Erythroblast (primary cell): ENCODE measurements at places on chromosomes 6 and 20.

DNA sequence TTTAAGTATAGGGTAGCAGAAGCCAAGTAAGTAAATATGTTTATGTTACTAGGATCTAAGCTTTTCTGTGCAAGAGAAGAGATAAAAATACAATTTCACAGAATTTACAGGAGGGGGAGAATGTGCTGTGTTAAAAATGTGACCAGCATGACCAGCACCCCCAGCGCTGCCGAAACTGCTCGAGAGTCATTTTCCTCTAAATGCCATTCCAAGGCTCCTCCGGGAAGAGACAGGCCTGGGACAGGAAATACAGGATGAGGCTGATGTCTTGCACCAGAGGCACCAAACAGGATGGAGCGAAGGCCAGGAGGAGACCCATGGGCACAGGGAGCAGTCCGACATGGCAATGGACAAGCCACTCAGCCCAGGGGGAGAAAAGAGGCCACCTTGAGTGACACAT lies 21.1 kb downstream of the TAF4 start:
- DNase-seq = no peak

DNA sequence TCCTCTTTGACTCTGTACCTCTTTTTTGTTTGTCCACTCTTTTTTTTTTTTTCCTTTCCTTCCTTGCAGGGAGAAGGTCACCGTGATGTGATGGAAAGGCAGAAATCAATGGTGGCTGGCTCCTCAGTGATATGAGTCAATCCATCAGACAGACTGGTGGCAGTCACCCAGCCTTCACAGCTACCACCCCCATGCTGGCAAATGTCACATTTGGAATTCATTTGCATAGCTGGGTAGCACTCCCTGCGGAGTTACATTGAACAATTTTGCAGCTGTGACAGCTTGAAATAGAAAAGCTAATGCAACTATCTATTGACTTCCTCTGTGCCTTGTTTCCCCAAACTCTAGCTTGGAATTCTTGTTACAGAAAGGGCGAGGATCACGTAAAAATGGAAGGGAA lies 668.4 kb downstream of the C6orf118 start:
- DNase-seq = no peak

- DNase-seq = no peak
These were observed 45.8 kb upstream of the PNRC1 start for GRCh38 chr6:89034586-89035251.

GRCh38 chr6:156901309-156902019 lies 124.3 kb downstream of the ARID1B start:
- DNase-seq = no peak

DNA sequence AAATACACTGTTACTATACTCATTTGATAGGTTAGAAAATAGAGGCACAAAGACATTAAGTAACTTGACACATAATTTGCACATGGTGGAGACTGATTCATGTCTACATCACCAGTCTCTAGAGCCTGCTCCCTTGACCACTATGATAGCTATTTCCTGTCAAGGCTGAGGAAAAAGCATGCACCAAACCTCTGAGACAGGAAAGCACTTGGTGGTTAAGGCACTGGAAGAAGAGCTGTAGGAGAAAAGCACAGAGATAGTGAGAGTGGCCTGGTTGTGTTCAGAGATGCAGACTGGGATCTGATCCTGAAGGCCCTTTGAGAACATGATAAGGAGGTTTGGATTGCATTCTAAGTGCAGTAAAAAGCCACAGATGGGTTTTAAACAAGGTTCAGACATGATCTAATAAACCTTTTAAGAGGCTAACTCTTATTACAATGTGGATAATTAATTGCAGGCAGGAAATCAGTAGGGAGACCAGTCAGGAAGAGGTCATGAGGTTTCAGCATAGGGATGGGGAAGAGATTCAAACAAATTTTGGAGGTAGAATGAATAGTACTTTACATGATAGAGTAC lies 168.9 kb downstream of the PHF3 start:
- no peak for DNase-seq

GRCh38 chr6:148414836-148415235 lies 72.2 kb downstream of the SASH1 start:
- no peak for DNase-seq

GRCh38 chr6:32637219-32637880 lies at the start of gene HLA-DQA1:
HLA-DQA1 (plus strand) TSS chr6:32637406; CDS start chr6:32637459, 53 bp downstream.
- DNase-seq = no peak

- no peak for DNase-seq
These were observed 97.3 kb upstream of the CHD6 start for GRCh38 chr20:41715526-41715925.

- no peak for DNase-seq
These were observed 22.5 kb downstream of the PLAGL2 start for GRCh38 chr20:32184961-32185603.
